ENCODE measurements at places on chromosomes 2 and 18. TPM values are rescaled to one million over a fixed set of nuclear protein-coding genes. Genes with fewer than 3 reads are reported as not detected.

The UGP2 gene
- polyA plus RNA-seq = 151 TPM

The SCN9A gene
- polyA plus RNA-seq = 0.78 TPM

The LCLAT1 gene
- polyA plus RNA-seq = 5.4 TPM

DNA sequence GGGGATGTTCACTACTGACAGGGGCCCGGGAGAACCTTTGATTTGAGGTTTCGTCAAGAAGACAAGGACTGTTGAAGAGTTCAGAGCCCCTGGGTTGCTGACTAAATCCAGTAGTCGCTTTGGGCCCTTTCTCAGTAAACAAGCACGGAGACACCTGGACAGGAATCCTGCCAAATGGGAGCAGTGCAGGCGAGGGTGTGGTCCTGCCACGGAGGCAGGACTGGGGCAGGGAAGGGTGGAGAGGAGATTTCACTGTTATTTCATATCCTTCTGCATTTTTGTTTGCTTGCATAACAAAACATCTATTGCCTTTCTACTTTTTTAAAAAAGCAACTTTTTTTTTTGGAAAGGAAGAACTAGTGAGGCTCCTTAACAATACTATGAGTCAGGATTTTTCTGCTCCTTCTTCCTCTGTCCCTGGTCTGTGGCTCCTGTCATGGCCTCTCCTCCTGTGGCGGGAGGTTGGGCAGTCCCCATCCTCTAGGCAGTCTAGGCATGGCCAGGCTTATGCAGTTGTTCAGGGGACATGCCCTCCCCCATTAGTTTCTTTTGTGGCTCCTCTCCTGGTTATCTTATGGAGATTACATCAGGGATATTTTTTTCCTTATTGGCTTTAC is 57.7 kb downstream of the ARHGEF4 start:
- DNase-seq = no peak

- no peak for DNase-seq
These were observed 1.5 kb downstream of the SMYD1 start for GRCh38 chr2:88069117-88069516.

DNA sequence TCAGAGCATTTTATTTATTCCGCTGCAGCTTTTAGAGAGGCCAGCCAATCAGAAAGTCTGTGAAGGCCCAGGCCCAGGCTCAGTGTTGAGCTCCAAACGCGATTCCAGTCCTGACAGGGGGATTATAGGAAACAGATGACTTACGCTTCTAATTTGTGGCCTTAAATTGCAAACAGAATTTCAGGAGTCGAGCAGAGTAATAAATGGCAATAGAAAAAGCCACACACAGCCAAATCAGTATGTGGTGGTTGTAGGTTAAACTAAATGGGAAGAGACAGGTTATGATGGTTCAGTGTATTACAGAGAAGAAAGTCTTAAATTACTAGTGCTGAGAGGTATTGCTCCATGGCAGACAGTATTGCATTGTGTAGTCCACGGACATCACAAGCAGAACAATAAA is 131.0 kb upstream of the ZEB2 start:
- no peak for DNase-seq

DNA sequence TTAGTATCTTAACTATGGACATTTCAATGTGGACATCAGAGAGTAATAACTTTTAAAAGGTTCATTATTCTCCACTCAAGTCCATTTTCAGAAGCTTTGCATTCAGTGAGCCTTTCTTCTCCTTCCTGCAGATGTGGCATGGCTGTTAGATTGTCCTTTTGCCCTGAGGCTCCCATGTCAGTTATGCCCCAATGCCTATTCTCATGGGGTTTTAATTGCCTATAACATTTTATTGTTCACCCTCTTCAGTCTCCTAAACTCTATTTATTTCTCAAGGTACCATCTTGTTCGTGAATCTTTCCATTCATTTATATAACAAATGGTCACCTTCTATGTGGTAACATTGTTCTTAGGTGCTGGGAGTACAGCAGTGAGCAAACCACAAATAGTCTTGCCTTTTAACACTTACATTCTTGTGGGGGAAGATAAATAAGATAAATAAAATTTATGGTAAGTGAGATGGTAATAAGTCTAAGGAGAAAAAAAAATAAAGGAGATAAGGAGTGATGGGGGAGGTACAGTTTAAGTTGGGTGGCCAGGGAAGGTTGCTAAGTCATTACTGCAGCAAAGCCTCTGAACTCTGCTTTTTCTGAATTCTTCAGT is 277.9 kb upstream of the SIX3 start:
- DNase-seq = no peak

- no peak for DNase-seq
These were observed 35.0 kb downstream of the MRPL33 start for GRCh38 chr2:27806311-27807059.
